Dorsolateral prefrontal cortex (tissue), 122 donors: ENCODE measurements at places on chromosomes 4 and X. TPM values are rescaled to one million over a fixed set of nuclear protein-coding genes. Genes with fewer than 3 reads are reported as not detected.

Gene CORIN
- 1.6 TPM for total RNA-seq

Gene LDB2
- total RNA-seq: 98.7 TPM

Gene ARR3
- not detected for total RNA-seq

Gene IQSEC2
- 110 TPM for total RNA-seq

Gene NAP1L5
- 66.9 TPM for total RNA-seq

Gene YIPF6
- total RNA-seq: 34.0 TPM

Gene MAGEB17
- not detected for total RNA-seq

GRCh38 chrX:136687457-136687856, 39.5 kb downstream of the CD40LG start:
- DNase-seq: no peak

DNA sequence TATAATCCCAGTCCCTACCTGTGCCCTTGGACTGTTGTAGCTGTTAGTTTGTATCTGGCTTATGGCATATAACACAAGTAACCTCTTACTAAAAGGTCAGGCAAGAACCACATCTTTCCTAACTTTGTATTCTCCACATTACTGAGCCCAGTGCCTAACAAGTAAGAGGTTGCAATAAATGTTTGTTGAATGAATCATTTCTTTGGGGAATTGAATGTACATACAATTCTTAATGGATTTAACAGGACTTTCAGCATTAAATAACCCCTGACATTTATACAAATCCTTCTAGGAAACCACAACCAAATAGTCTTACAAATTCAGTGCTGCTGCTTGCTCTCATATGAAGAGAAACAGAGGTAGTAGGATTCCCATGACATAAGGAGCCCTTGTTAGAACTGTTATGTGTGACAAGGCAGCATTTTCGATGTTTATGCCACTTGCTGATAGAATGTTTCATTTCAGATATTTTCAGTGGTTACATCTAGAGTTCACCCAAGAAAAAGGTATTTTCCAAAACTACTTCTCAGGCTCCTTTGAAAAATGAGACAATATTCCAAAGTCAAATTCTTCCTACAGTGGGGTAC, 62.0 kb downstream of the MBNL3 start:
- DNase-seq: no peak

- DNase-seq: no peak
These were observed 1286.9 kb downstream of the ADGRL3 start for GRCh38 chr4:62487016-62487415.

DNA sequence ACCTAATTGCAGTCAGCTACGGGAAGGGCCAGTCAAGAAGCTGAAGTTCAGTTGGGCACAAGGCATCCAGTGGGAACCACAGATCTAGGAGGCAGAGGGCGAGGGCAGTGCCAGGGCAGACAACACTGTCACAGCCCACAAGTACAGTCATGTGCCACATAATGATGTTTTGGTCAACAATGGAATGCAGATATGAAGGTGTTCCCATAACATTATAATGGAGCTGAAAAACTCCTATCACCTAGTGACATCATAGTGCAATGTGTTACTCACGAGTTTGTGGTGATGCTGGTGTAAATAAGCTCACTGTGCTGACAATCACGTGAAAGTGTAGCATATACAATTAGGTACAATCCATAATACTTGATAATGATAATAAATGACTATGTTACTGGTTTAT, 4.5 kb upstream of the TMEM255A start:
- DNase-seq: no peak

GRCh38 chrX:103211012-103211715, 3.7 kb upstream of the BEX4 start:
- DNase-seq: no peak

GRCh38 chrX:151697522-151697921, 2.3 kb downstream of the PRRG3 start:
- DNase-seq: no peak

DNA sequence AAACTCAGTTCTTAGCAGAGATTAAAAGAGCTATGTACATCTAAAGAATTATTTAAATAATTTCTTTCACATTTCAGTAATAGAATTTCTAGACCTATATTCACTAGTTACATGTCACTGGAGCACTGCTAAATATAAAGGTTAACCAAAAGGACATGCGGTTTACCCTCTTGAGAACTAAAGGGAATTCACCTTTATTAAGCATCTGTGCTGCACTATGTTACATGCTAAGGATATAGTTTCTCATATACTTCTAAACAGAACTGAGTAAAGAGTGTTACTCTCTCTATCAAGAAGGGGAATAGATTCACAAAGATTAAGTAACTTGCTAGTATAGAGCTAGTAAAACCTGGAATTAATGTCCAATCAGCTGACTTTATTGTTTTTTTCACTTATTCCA, 7.6 kb downstream of the SPIN3 start:
- no peak for DNase-seq

DNA sequence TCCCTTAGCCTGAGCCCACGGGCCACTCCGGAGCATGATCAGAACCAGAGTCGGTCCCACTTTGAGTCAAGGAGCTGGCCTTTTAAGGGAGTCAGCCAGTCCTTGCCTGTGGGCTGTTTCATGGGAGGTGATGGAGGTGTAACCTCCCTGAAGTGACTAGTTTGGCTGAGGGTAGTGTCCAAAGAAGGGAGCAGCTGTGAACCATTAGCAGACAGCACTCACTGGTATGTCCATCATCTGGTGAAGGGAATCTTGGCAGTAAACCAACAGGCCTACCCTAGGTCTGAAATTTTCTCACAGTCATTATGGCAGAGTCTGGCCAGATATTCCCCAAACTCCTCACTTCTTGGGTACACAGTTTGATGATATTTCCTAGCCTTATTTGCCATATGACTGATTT, 12.3 kb upstream of the REPS2 start:
- no peak for DNase-seq

DNA sequence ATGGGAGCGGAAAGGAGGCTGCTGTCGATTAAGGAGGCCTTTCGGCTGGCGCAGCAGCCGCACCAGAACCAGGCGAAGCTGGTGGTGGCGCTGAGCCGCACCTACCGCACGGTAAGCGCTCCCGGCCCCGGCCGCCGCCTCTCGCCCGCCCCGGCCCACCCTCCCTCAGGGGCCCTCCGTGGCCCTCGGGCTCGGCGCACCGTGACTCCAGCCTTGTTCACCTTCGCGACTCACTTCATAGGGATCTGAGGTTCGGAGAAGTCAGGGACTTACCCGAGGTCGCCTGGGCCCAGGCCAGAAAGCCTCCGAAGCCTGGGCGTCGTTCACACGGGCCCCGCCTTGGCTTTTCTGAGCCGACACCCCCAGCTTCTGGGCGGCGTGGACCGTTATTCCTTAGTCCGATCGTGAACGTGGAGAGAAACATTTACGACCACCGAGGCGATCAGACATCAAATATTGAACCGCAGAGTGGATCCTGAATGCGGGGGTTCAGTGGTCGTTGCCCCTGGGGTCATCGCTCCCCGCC, 362 bp downstream of the NCAPG start:
- no peak for DNase-seq

- DNase-seq: no peak
These were observed 21.1 kb upstream of the HSFX4 start for GRCh38 chrX:149908308-149908707.

DNA sequence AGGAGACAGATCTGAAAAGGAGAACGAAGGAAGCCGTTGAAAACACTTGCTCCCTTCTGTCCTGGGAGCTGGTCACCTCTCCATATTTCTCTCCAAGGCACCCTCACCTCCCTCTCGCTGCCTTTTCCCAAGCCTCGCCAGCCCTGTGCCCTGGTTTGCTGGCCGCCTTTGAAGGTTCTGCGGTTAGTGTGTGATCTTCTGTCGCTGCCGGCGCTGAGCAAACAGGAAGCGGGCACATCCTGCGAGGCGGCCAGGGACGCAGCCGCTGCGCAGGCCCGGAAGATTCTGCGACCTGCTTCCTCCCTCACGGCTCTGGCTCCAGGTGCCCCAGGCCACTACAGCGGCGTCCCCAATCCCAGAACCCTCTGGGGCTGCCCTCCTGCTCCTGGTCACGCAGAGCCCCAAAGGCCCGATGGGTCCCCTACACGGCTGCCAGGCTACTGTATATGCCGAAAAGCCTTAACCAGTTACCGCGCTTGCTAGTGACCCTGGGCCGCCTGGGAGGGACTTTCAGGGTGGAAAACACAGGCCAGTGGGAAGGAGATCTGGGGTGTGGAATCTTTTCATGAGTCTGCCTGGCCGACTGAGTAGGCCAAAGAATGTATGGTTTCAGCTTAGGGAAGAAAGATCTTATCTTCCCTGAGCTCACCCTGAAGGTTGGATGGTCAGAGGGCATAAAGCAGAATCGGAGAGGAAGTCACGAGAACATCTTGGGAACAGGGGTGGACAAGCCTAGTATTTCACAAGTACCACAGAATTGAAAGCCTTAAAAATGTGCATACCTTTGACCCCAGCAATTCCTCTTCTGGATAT, 2.3 kb upstream of the SASH3 start:
- no peak for DNase-seq
